ENCODE measurements at places on chromosomes 7 and 10.

- no peak for DNase-seq
Observed at GRCh38 chr7:44625526-44626471, 19.4 kb downstream of the OGDH start.

DNA sequence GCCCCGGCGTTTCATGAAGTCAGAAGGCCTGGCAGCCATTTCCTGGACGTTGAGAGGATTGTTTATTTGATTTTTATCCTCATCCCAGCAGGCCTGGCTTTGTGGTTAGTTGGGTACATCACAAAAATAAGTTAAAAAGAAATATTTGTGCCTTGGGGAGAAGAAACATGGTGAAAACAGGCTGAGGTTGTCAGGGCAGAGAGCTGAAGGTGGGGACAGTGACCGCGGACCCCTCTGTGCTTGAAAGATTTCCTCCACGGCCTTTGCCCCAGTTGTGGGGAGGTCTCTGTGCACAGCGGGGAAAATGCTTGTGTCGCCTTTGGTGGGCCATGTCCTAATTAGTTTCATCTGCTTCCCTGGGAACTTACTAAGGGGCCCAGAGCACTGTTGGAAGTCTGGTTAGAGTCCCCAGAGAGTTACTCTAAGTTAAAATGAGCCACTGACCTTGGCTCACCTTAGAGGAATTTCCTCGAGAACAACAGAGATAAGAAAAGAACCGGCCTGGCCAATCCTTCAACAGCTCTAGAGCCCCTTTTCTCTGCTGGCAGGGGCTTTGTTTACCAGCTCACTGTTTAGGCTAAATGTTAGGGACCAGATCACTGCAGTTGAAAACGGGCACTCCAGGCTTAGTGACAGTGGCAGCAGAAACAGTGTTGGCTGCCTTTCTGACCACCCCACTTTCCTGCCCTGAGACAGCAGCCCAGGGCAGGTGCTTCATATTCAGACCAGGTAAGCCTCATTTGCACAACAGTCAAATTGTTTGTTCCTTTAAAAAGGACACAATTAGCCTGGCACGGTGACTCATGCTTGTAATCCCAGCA lies 37.9 kb downstream of the CRCP start:
- no peak for DNase-seq

- no peak for DNase-seq
Observed at GRCh38 chr7:72069263-72069662, 342.9 kb downstream of the CALN1 start.

DNA sequence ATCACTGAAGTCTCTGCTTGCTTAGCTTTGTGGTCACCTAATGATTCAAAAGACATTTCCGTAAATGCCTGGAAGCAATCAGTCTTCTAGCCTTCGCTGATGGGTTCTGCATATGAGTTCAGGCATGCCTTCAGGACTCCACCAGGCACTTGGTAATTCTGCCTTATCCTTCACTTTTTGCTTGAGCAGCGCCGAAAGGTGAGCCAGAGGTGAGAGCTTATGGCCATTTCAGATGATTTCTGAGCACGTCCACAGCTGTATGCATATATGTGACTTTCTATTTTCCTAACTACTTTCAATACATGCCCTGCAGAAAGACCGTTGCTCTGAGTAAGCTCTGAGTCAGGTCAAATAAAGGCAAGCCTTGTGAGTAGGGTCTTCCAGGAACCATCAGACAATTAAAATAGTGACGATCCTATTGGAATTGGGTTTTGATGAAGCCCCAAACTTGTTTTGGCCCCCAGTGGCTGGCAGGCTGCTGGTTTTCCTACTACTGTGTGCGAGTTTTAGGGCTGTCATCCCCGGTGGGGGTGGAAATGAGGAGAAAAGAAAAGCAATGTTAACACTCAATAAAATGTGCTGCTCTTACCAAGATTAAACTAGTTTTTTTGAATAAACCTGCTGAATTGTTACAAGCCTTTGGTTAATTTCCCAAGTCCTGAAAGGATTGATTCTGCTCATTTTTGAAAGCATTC lies 154.4 kb upstream of the AKR1E2 start:
- DNase-seq, result no peak

GRCh38 chr7:136234040-136234439 lies 256.9 kb upstream of the MTPN start:
- no peak for DNase-seq

- no peak for DNase-seq
Observed at GRCh38 chr7:47690902-47691558, 109.1 kb upstream of the TNS3 start.

GRCh38 chr7:135910393-135911036 lies 66.6 kb downstream of the MTPN start:
- no peak for DNase-seq

- no peak for DNase-seq
Observed at GRCh38 chr7:118285358-118285757, 60.9 kb downstream of the ANKRD7 start.

DNA sequence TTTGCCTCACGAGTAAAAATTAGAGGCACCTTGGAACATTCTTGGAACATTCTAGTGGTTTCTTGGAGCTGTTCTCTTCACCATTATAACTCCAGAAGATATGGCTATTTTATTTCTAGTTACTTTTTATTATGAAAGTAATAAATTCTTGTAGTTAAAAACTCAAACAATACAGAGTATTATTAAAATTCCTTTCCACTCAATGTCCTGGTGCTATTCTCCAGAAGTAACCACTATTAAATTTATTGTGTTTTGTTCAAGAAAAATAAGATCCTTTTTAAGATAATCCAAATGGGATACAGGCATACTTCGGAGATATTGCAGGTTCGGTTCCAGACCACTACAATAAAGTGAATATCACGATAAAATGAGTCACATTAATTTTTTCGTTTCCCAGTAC lies 68.6 kb downstream of the NOC3L start:
- DNase-seq, result no peak

- DNase-seq, result no peak
Observed at GRCh38 chr10:90407131-90407530, 450.7 kb downstream of the HTR7 start.

- DNase-seq, result no peak
Observed at GRCh38 chr7:143199040-143199439, 15.8 kb downstream of the TAS2R39 start.

DNA sequence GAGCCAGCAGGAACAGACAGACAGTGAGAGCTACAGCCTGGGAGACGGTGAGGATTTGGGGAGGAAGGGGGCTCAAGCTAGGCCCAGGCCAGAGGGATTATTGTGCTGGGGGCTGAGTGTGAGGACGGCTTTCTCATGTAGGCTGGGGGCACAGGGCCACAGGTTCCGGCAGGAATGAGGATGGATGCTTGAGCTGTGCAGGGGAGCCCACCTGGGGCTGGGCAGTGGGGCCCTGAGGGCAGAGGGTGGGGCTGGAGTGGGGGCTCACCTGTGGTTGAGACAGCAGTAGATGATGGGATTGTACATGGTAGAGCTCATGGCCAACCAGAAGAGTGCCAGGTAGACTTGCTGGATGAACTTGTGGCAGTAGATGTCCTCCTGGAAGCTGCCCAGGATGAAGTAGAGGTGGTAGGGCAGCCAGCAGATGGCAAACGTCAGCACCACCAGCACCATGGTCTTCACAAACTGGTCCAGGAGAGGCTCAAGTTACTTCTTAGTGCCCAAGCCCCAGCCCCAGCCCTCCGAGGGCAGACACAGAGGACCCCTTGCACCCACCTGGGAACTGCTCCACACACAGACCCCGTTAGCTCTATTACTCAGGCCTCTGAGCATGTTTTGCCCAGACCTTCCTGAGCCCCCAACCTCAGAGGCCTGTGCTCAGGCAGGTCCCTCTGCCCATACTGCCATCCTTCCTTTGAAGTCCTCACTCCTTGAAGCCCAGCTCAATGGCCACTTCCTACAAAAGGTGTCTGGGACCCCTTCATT lies 9.7 kb downstream of the TACR2 start:
- DNase-seq, result no peak

DNA sequence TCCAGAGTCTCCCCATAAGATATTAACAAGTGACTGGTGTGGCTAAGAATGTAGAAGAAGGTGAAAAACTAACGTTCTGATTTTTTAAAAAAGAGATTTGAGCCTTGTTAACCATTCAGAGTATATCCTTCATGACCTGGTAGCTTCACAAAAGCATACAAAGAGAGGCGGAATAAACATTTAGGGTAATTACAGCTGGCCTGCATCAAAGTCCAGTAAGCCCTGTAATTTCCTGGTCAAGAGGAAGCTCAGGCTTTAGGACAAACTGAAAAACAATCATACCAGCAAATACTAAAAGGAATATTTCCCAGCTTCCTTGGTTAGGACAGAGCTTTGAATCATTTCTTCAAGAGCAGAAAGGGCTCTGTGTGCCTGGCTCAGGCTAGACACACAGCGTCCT lies 165.2 kb downstream of the COBL start:
- no peak for DNase-seq

DNA sequence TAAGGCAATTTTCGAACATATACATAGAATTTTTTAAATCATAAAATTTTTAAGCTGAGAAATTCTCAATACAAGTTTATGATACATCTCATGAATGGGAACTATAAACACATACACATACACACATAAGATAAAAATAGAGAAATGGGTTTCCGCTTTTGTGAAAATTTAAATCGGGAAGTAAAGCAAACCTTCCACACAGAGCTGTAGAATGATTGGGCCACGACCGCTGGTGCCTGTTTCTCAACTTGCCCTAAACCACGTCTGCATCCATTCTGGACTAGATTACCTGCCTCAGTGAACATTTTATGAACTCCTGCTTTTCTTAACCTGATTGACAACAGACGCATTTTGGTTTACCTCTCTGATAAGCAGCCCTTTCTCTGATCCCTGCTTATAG lies 264.4 kb downstream of the SKAP2 start:
- no peak for DNase-seq

DNA sequence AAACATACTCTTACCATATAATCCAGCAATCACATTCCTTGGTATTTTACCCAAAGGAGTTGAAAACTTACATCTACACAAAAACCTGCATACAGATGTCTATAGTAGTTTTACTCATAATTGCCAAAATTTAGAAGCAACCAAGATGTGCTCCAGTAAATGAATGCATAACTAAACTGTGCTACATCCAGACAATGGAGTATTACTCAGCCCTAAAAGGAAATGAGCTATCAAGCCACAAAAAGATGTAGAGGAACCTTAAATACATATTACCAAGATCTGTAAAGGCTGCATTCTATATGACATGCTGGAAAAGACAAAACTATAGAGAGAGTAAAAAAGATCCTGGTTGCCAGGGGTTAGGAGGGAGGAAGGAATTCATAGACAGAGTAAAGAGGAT lies 21.8 kb upstream of the CH25H start:
- no peak for DNase-seq

GRCh38 chr10:120735773-120736371 lies 115.3 kb upstream of the WDR11 start:
- peak; percentile 7 for DNase-seq

DNA sequence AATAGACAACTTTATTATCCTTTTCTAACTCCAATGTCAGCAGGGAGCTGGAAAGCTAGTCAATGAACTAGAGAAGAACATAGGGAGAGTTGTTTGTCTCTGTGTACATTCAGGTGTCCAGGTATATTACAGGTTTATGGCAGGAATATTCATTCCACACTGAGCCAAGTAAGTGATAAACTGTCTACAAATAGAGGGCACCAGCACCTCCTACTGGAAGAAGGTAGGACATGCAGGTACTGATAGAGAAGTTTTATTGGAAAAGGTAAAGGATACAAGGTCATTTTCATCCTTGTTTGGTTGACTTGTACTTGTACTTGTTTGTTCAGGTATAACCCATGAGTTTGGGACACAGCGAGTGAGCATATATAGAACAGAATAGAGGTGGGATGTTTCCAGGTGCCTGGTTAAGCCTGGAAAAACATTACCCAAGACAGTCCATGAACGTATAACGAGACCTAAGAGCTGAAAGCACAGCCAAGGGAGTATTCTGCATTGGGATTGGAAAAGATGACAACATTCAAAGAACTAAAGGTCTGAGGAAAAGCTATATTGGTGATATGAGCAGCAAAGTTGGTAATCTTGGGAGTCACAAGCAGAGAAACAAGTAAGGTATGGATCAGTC lies 61.4 kb upstream of the PPP1R3C start:
- DNase-seq, result peak; percentile 27

DNA sequence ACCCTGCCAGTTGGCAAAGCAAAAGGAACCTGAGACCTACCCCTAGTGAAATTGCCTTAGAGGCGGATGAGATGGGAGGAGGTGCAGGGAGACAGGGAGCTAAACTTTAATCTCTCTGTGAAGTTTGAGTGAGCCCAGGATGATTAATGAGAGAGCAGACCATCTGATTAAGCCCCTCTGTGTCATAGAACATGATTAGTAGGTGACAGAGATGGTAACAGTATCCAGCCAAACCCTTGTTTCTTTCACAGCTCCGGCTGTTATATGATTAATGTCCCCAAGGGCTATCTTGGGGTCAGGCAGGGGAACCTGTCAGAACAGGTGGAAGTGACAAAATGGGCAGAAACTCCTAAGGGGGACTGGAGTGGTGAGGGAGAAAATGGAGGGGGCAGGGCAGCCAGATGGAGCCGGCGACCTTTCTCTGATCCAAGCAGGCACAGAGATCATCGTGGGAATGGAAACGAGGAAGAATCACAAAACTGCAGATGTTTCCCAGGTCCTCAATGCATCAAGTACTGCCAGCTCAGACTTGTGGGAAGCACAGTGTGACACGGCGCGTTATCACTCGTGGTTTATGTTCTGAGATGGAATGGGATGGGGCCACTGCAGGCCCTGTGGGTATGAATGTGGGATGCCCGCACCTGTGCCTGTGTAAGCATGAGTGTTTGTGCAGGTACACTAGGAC lies 684.2 kb downstream of the LRMDA start:
- no peak for DNase-seq

GRCh38 chr7:55534916-55535590 lies 37.2 kb downstream of the VOPP1 start:
- DNase-seq, result no peak

- no peak for DNase-seq
Observed at GRCh38 chr10:20034732-20035131, 218.5 kb downstream of the PLXDC2 start.

- DNase-seq, result no peak
Observed at GRCh38 chr10:68251625-68252495, 19.9 kb upstream of the ATOH7 start.

DNA sequence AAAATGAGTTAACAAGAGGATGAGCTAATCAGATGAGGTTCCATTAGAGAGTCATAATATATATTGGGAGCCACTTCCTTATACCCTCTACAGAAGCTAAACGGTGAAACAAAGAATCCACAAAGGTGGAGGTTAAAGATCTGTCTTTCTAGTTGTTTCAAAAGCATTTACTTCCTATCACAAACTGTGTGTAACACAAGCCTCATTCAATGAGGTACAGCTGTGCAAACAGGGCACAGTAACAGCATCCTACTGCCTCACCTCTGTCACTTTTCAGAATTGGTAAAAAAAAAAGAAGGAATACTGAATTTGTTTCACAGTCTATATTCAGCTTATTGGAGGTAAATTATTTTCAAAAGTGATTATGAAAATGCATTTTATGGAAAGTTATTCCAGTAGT lies 128.7 kb downstream of the AGMO start:
- no peak for DNase-seq

DNA sequence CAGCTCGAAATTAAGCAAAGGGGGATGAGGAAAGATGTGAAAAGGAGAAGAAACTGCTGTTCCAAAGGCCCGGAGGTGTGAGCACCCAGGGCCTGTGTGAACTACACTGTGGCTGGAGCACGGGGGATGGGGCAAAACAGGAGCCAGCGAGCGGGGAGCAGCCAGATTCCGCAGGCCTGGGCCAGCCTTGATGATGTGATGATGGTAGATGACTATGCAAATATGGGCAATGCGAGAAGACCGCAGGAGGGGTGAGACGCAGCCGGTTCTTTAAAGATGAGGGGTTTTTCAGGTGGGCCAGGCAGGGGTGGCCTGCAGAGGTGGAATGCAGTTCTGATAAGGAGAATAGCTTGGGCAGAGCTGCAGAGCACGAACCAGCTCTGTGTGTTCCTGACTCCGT lies 61.5 kb downstream of the LANCL2 start:
- DNase-seq, result no peak

- DNase-seq, result no peak
Observed at GRCh38 chr10:44980309-44981171, 1.9 kb upstream of the DEPP1 start.

Data from GM12891 (cell line).